ENCODE measurements at places on chromosomes 4 and X.

- no peak for DNase-seq
Measured at GRCh38 chr4:169039251-169039954, 29.3 kb upstream of the CBR4 start.

GRCh38 chrX:39850630-39851152 is 247.1 kb downstream of the BCOR start:
- no peak for DNase-seq

- no peak for DNase-seq
Measured at GRCh38 chrX:154121961-154122360, 22.1 kb upstream of the OPN1LW start.

DNA sequence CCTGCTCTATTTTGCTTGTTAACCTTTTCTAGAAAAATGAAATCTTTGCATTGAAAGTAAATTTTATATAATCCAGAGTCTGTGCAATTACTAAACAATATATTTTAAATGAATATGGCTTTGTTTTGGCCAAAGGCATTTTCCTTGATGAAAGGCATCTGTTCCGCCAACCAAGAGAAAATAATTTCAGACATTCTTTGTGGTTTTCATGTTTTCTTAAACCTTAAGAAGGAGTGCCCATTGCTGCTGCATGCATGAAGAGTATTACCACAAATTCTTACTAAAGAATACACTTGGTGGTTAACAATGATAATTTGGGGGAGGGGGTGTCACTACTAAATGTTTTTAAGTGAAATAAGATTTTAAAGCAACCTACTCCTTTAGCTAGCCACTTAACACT is 2.7 kb upstream of the PDGFC start:
- no peak for DNase-seq

DNA sequence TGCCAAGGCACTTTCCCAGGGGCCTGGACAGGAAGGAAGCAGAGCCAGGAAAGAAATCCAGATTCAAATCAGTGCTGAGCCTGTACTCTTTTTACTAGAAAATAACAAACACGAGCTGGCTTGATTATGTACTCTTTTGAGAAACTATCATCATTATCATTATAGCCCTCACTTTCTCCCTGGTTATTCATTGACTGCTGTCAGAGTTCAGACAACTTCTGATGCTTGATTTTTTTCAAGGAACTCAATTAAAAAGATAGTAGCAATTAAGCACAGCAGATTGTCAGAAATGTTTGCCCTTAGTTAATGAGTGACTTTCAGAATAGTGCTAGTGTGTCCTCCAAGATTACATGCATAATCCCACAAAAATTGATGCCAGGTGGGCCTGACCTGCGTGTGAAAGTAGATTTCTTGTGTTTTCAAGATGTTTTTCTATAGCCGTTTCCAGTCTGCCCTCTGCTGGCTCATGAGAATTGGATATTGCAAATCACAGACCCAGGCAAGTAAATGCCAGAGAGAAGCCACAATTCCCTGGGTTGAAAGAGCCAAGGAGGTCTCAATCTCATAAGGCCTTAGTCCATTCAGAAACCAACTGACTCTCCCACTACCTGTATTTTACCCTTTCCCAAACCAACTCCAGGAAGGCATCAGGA is 14.3 kb upstream of the PNPLA4 start:
- DNase-seq, result no peak

DNA sequence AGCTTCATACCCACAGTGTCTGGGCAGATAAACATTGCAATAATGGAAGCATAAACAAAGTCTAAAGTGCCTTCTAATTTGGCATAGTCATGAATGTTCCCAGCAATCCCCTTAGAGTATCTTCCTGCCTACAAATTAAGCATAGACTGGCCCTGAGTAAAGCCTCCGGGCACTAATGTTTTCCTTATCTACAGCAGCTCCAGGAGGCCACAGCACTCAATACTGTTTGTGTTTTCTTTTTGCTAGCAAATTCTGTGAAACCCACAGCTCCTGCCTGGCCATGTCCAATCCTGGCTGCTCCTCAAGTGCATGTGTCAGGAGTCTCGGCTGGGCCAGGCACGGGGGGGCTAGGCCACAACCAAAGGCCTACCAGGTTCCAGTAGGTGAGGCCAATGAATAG is 102.7 kb upstream of the TBC1D9 start:
- DNase-seq, result no peak

- DNase-seq, result no peak
Measured at GRCh38 chr4:77605210-77605902, at the start of gene CXCL13. TSS of gene CXCL13 (plus strand) at chr4:77605820. CDS start at chr4:77605866, 46 bp downstream.

GRCh38 chr4:134627366-134627765 is 425.8 kb upstream of the PABPC4L start:
- no peak for DNase-seq

DNA sequence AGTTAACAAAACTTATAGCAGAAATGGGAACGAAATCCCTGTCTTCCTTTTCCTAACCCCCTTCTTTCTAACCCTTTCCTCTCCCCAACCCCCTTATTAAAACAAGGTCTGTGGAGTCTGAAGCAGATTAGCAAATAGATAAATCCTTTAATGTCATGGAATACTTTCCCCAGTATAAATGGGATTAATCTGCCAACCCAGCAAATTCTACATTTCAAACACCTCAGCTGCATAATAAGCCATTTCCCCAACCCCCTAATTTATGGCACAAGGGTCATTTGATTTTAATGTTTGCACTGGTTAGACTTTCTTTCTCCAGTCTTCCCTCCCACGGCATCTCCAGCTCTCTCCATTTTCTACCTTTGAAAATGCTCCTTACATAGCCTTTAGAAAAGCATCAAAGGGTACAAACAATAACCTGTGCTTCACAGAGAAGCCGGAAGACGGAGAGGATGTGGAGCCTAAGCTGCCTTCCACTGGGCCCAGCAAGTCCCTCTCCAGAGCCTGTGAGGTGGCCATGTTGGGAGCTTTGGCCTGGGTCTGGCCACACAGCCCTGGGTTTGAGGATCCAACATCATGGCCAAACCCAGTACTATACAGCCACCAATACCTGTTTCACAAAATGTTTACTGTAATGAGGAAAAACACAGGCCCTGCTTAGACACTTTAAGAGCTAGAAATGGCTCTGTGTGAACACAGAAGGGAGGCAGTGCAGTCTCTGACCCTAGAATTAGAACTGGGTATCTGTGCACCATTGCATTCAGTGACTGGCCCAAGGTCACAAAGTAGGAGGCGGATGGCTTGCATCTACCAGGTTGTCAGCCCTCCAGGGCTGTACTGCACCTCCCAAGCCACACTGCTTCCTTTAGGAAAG is 56.9 kb upstream of the SPRY1 start:
- no peak for DNase-seq

- DNase-seq, result peak; percentile 42
Measured at GRCh38 chrX:34586936-34587335, 70.1 kb downstream of the TMEM47 start.

DNA sequence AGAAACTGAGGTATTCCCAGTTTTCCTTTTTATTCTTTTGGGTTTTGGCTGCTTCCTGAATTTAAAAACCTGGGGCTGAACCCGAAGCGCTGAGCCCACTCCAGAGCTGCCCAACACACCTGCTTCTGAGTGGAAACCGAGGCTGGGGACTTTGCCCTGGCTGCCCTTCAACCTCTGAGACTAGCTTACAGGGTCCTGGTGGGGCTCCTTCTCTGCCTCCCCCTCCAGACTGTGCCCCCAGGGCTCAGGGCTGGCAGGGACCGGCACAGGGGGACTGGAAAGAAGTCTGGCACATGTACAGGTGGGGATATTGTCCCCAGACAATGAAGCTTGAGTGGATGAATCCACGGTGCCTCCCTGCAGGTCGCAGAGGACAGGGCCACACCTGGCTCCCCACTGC is 240.4 kb upstream of the PSAPL1 start:
- DNase-seq, result no peak

DNA sequence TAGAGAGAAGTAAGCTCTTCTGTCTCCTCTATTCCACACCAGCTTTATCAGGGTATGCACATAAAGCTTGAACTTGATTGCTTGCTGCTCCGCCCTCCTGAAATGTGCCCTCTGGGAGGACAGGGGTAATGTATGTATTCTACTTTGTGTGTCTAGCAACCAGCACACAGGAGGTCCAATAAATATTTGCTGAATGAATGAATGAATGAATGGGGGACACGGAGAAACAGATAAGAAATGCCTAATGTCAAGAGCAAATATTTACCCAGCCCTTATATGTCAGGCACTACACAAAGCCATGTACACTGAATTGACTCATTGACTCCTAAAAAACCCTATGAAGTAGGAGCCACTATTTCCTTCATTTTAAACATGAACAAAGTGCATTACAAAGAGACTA is 2.3 kb upstream of the MSL3 start:
- no peak for DNase-seq

- no peak for DNase-seq
Measured at GRCh38 chrX:132171881-132172280, 44.1 kb upstream of the FRMD7 start.

GRCh38 chr4:36930562-36931111 is 313.9 kb upstream of the NWD2 start:
- DNase-seq, result no peak

DNA sequence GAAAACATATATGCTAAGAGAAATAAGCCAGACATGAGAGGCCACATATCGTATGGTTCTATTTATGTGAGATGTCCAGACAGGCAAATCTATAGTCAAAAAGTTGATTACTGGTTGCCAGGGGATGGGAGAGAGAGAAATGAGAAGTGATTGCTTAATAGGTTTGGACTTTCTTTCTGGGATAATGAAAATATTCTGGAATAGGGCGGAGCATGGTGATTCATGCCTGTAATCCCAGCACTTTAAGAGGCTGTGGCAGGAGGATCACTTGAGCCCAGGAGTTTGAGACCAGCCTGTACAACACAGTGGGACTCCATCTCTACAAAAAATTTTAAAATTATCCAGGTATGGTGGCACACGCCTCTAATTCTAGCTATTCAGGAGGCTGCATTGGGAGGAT is 22.4 kb downstream of the RBM47 start:
- DNase-seq, result no peak

DNA sequence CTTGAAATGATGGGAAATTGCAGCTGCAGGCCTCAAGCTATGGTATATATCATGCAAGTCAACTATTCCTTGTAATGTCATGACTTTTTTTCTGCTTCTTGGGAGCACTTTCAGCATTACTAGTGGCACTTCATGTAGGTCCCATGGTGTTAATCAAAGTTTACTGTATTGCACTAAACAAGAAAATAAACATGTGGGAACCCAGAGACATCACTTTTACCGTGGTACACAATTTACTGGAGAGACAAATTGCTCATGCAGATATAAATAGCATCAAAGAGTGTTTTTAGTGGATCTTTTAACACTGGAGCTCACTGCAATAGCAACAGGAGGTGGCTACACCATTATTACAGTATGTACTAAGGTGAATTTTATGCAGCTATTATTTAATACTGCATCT is 79.2 kb downstream of the UNC5C start:
- DNase-seq, result no peak

GRCh38 chrX:35380808-35381700 is 417.1 kb upstream of the MAGEB16 start:
- no peak for DNase-seq

DNA sequence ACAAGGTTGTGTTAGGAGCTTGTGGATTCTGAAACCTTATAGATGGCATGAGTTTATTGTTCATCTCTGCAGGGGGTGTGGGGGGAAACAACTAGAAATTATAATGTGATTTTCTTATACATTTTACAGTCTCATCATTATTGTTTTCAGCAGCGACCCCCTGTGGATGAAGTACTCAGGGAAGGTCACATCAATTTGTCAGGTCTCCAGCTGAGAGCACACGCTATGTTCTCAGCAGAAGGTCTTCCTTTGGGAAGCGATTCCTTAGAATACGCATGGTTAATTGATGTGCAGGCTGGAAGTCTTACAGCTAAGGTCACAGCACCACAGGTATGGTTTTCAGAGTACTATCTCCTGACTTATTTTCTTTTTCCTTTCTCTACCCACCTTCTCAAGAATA is 72.2 kb downstream of the BLTP1 start:
- DNase-seq, result no peak

- DNase-seq, result no peak
Measured at GRCh38 chr4:77344784-77345183, 187.8 kb downstream of the CCNG2 start.

GRCh38 chr4:161841759-161842158 is 322.0 kb downstream of the FSTL5 start:
- DNase-seq, result no peak

DNA sequence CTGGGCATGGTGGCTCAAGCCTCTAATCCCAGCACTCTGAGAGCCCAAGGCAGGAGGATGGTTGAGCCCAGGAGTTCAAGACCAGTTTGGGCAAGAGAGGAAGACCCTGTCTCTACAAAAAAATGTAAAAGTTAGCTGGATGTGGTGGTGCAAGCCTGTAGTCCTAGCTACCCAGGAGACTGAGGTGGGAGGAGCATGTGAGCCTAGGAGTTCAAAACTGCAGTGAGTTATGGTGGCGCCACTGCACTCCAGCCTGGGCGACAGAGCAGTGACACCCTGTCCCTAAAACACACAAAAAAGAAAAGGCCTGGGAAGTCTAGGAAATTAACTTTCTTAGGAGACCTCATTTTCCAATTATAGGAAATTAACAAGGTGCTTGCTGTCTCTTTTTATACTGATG is 76.8 kb downstream of the JAKMIP1 start:
- DNase-seq, result no peak

- no peak for DNase-seq
Measured at GRCh38 chr4:147201016-147201415, 255.4 kb upstream of the TTC29 start.

- no peak for DNase-seq
Measured at GRCh38 chrX:65696613-65697012, 29.2 kb downstream of the MSN start.

DNA sequence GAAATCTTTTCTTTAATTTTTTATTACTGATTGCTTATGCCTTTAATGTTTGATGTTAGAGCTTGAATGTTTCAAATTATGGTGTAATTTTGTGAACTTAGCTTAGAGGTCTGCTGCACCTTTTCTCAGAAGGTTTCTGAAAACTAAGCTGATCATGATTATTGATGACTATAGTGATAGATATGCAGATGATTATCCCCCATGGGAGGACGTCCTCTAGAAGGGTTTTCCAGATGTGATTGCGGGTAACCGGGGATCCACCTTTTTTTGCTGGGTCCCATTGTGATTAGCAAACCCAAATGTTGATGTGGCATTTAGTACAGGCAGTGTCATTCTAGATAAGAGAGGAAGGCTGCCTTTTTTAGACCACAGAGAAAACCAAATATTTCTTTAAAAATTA is 272.9 kb downstream of the FBXO8 start:
- DNase-seq, result no peak

GRCh38 chr4:78131403-78131802 is 74.3 kb downstream of the FRAS1 start:
- DNase-seq, result no peak

- no peak for DNase-seq
Measured at GRCh38 chrX:141732031-141732430, 33.5 kb upstream of the SPANXD start.

DNA sequence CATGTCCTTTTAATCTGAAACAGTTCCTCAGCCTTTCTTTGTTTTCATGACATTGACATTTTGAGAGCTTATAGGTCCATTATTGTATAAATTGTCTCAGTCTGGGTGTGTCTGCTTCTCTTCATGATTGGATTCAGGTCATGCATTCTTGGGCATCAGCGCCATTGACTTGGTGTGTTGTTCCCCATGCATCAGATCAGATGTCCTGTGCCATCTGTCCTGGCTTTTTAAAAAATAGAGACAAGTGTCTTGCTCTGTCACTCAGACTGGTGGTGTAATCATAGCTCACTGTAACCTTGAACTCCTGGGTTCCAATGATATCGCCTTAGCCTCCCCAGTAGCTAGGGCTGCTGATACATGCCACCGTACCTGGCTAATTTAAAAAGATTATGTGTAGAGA is 55.7 kb downstream of the TBC1D14 start:
- no peak for DNase-seq
